ENCODE measurements at places on chromosomes 16 and 17.

GRCh38 chr17:57694051-57694450 lies 51.0 kb downstream of the CCDC182 start:
- DNase-seq, result no peak

- no peak for DNase-seq
Observed at GRCh38 chr17:13046361-13046760, 28.5 kb upstream of the ELAC2 start.

GRCh38 chr16:80680839-80681238 lies 123.6 kb downstream of the CDYL2 start:
- no peak for DNase-seq

DNA sequence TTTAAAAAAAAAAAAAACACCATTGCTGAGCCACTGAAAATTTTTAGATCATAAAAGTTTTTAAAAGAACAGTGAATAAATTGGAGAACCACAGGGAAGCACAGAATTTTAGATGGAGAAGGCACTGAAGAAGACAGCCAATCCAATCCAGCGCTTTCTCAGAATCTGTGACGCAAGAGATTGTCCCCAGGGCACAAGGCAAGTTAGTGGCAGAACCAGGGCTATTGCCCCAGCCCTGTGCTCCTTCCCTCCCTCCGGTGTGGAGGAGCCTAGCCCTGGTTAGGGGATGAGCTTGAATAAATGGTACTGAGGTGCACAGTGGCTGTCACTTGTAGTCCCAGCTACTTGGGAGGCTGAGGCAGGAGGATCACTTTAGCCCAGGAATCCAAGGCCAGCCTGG lies 108.3 kb downstream of the ZNF423 start:
- no peak for DNase-seq

GRCh38 chr17:57256708-57257112 lies 387 bp downstream of the MSI2 start:
- DNase-seq, result peak; percentile 54

DNA sequence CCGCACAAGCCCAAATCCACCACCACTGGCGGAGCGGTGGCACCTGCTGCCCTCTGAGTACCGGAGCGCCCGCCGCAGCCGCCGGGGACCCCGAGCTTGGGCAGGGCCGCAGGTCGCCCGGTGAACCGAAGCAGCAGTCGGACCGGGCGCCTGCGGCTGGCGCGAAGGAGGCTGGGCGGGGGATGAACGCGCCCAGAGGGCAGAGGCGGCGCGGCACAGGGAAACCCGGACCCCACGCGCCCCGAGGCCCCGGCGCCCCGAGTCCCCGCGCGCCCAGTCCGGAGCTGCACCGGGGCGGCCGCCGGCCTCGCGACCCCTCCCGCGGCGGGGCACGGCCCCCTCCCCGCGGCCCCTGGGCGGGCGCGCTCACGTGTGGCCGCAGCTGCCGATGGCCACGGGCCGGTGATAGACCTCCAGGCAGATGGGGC lies 393 bp downstream of the RNF166 start:
- peak; percentile 32 for DNase-seq

DNA sequence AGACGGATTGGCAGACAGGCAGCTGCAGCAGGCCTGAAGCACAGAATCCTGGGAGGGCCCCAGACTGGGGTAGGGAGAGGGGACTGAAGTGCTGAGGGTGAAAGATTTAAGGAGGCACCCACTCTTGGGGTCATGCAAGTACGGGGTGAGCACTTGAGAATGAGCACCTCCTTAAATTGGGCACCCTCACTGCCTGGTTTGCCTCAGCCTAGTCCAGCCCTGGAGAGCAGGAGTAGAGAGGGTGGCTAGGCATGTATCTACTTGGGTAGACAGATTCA lies 154.1 kb upstream of the CDC42EP4 start:
- DNase-seq, result no peak

GRCh38 chr17:79976451-79976850 lies 59.2 kb downstream of the TBC1D16 start:
- no peak for DNase-seq

- DNase-seq, result no peak
Observed at GRCh38 chr16:55120826-55121225, 190.2 kb downstream of the IRX5 start.

DNA sequence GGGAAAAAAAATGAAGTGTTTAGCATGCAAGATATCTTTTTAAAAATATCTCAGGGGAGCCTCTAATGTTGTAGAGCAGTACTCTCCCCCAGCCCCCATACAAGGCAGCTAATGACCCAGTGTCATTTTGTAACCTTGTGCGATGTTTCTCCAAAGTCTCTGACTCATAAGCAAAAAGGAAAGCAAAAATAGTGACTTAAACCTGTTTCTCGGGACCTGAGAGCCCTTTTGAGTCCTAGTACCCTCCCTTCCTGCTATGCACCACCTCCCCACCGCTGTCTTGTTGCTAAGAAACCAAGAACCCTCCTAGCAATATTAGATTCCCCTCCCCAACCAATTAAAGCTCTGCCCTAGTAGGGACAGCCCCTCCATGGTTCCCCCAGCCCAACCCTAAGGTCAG lies 2.8 kb downstream of the MYCBPAP start:
- peak; percentile 74 for DNase-seq

- no peak for DNase-seq
Observed at GRCh38 chr16:64403352-64403751, 718.5 kb downstream of the CDH11 start.

- DNase-seq, result no peak
Observed at GRCh38 chr17:47072886-47073285, 93.8 kb upstream of the RPRML start.

DNA sequence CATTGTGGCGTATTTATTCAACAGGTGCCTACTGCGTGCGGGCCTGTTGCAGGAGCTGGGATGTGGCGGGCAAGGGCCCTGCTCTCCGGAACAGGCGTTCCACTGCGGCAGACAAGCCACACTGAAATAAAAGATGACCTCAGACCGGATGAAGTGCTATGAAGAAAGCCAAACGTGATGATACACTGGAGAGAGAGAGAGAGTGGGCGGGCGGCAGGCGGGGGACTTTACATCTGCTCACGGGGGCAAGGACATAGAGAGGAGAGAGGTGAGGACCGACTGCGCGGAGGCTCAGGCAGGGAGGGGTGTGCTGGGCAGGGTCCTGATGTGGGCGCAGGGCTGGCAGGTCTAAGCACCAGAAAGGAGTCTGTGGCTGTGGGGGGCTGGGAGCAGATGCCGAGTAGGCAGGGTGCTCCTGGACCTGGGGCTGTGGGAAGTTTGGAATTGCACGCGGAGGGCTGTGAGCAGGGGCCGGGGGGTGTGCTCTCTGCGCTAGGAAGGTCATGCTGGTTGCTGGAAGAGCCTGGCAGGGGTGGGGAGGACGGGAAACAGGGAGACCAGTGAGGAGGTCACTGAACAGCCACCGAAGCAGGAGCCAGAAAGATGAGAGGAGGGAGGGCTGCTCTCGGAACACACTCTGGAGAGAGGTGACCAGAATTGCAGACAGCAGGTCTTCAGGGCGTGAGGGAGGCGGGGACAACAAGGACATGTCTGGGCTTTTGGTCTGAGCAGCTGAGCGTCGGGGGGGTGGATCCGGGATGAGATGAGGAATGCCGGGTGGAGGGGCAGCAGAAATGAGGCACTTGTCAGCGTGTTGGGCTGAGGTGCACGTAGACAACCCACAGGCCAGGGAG lies 9.9 kb downstream of the MXRA7 start:
- no peak for DNase-seq

GRCh38 chr17:76481071-76481655 lies 13.8 kb downstream of the AANAT start:
- DNase-seq, result no peak

DNA sequence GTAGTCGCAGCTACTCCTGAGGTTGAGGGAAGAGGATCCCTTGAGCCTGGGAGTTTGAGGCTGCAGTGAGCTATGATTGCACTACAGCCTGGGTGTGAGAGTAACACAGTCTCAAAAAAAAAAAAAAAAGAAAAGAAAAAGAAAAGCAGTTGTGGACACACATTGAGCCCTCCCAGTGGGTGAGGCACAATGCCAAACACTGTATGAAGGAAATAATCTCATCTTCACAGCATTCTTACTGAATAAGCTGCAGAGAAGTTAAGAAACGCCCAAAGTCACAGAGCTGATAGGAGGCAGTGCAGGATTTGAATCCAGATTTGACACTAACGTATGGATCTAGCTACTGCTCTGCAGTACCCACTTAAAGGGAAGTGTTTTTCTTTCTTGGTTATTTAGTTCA lies 5.9 kb upstream of the LYZL6 start:
- no peak for DNase-seq

GRCh38 chr17:51508048-51508447 lies 247.7 kb downstream of the UTP18 start:
- DNase-seq, result no peak

- DNase-seq, result no peak
Observed at GRCh38 chr17:74163271-74163821, 40.1 kb upstream of the RPL38 start.

GRCh38 chr16:87431926-87432325 lies 39.8 kb downstream of the MAP1LC3B start:
- DNase-seq, result no peak

- DNase-seq, result no peak
Observed at GRCh38 chr17:62933501-62934385, 32.3 kb upstream of the TANC2 start.

DNA sequence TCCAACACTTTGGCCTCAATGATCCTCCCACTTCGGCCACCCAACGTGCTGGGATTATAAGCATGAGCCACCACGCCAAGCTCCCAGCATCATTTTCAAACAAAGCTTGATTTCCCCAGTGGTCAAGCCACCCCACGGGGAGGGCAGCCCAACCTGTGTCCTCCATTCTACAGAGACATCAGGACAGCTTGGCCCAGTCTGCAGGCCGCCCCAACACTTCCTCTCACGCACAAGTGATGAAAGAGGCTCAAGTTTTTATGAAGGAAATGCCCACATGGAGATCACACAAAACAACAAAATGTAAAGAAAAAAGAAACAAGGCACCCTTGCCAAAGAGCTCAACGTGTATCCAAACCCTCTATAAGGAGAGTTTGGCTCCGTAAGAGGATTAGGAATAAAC lies 112.4 kb downstream of the XYLT1 start:
- DNase-seq, result no peak

GRCh38 chr16:90050969-90051368 lies 26.2 kb downstream of the PRDM7 start:
- DNase-seq, result no peak

DNA sequence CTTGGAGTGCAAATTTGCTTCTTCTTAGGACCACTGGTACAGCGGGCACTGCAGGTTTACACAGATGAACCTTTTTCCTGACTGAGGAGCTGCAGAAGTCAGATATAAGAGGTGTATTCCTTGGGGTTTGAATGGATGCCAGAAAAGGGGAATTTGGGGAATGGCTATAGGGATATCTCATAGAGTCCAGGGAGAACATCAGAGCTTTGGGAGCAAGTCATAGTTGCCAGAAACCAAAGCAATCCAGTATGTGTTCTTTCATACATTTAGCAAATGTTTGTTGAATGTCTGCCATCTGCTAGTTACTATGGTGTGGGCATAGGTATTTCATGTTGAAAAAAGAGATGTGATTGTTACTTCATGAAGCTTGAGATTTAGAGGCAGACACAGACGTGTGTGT lies 46.8 kb downstream of the MAP2K4 start:
- no peak for DNase-seq

- no peak for DNase-seq
Observed at GRCh38 chr17:8904686-8905085, 37.2 kb upstream of the PIK3R6 start.

- no peak for DNase-seq
Observed at GRCh38 chr17:6671431-6671830, 19.9 kb downstream of the C17orf100 start.

- DNase-seq, result no peak
Observed at GRCh38 chr16:12569061-12569460, 234.6 kb downstream of the CPPED1 start.

GRCh38 chr16:88381820-88382451 lies 823 bp upstream of the ZNF469 start:
- DNase-seq, result no peak

DNA sequence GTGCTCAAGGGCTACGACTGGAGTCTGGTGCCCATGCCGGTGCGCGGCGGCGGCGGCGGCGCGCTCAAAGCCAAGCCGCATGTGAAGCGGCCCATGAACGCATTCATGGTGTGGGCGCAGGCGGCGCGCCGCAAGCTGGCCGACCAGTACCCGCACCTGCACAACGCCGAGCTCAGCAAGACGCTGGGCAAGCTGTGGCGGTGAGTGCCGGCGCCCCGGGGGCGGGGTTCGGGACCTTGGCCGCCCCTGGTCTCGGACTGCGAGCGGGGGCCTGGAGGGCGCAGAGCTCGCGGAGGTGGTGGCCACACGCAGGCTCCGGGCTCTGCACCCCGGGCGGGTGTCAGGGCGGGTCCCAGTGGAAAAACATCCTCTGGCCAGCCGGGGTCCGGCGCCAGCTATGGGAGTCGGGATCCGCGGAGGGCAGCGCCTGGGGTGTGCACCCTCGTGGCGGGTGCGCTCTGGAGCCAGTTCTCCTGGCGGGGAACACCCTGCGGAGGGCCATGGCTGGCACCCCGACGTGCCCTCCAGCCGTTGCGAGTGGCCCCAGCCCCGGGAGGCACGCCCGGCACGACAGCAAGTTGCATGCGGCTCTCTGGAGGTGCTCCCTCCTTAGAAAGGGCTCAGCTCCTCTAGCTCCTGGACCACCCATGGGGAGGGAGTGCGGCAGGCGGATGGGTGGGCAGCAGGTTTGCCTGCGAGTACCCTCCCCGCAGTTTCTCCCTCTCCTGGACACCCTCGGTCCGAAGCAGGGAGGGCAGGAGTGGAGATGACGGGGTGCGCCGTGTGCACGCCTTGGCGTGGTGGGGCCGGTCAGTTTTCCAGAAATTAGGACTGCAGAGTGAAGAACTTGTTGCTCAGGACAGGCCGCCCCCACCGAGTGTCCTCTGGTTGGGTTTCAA lies 824 bp downstream of the SOX8 start:
- no peak for DNase-seq

- no peak for DNase-seq
Observed at GRCh38 chr16:10839279-10839666, 20.7 kb upstream of the TVP23A start.

DNA sequence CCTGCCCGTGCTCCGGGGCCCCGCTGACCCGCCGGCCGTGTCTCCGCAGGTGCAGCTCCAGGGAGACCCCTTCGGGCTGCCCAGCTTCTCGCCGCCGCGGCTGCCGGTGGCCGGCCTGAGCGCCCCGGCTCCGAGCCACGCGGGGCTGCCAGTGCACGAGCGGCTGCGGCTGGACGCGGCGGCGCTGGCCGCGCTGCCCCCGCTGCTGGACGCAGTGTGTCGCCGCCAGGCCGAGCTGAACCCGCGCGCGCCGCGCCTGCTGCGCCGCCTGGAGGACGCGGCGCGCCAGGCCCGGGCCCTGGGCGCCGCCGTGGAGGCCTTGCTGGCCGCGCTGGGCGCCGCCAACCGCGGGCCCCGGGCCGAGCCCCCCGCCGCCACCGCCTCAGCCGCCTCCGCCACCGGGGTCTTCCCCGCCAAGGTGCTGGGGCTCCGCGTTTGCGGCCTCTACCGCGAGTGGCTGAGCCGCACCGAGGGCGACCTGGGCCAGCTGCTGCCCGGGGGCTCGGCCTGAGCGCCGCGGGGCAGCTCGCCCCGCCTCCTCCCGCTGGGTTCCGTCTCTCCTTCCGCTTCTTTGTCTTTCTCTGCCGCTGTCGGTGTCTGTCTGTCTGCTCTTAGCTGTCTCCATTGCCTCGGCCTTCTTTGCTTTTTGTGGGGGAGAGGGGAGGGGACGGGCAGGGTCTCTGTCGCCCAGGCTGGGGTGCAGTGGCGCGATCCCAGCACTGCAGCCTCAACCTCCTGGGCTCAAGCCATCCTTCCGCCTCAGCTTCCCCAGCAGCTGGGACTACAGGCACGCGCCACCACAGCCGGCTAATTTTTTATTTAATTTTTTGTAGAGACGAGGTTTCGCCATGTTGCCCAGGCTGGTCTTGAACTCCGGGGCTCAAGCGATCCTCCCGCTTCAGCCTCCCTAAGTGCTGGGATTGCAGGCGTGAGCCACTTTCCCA lies 5.9 kb downstream of the CTF1 start:
- peak; percentile 64 for DNase-seq

- DNase-seq, result no peak
Observed at GRCh38 chr16:14187517-14188338, 116.6 kb downstream of the MRTFB start.

Data from activated CD4-positive, alpha-beta memory T cell treated with anti-CD3 and anti-CD28 coated beads, Interleukin-2, amount 10 ng/mL, durations not matched to agents 7 days and 5 days (primary cell).